ENCODE measurements at places on chromosomes 3 and 15. TPM values are rescaled to one million over a fixed set of nuclear protein-coding genes. Genes with fewer than 3 reads are reported as not detected.

The LRRC15 gene
- total RNA-seq = 0.33 TPM

DNA sequence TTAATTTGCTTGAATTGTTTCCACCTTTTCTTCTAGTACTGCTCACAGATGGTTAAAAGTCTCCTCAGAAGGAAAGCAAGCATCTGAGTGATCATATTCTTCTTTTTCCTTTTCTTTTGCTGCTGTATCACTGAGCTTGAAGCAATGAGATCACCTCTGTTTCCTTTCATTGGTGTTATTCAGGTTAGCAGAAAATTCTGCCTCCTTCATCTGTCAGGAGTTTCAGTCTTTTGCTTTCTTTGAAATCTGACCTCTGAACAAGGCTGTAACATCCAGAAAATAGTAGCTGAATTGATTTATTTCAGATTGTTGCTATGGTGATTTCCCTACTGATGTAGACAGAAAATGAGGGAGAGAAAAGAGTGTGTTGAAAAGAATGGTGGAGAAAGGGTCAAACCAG is 343.0 kb downstream of the MFSD1 start:
- no peak for DNase-seq

GRCh38 chr3:124748560-124749198 is 18.4 kb downstream of the UMPS start:
- no peak for DNase-seq

- DNase-seq = no peak
These were observed 24.9 kb downstream of the GJD2 start for GRCh38 chr15:34729886-34730285.
